ENCODE measurements at places on chromosomes 4 and X. TPM values are rescaled to one million over a fixed set of nuclear protein-coding genes. Genes with fewer than 3 reads are reported as not detected.

MAGEB17 gene
- not detected for total RNA-seq

DNA sequence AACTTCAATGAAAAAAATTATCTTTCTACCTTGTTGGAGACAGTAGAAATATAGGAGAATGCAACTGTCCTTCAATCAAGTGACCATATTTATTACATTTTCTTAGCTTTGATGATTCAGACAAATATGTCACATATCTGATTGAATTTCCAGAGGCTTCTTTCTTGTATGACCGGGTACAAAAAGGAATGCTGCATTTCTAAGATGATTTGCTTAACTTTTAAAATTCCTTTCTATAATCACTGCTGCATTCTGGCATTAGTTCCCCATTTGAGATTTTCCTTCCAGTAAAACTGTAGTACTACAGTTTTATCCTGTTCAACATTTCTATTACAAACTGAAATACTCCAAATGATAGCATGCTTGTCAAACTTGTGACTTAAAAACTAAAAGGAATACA lies 5.2 kb downstream of the MFSD8 start:
- no peak overlapping the region for H3K27ac ChIP-seq
- no peaks in the 10 kb centered on the region for H3K4me1 ChIP-seq
- no peak for DNase-seq
- no peaks in the 10 kb centered on the region for H3K27me3 ChIP-seq
- H3K4me3 ChIP-seq: no peak overlapping the region

GRCh38 chr4:76055016-76055415 lies 19.1 kb upstream of the CXCL11 start:
- no peaks in the 10 kb centered on the region for H3K4me1 ChIP-seq
- no peaks in the 10 kb centered on the region for H3K36me3 ChIP-seq
- DNase-seq: no peak
- H3K27ac ChIP-seq: no peak overlapping the region

GRCh38 chr4:67250131-67250896 lies 295.0 kb downstream of the CENPC start:
- no peaks in the 10 kb centered on the region for H3K36me3 ChIP-seq
- no peaks in the 10 kb centered on the region for H3K4me1 ChIP-seq
- H3K27ac ChIP-seq: no peak overlapping the region
- H3K4me3 ChIP-seq: no peak overlapping the region
- DNase-seq: no peak

GRCh38 chr4:156949373-156949814 lies 22.2 kb downstream of the PDGFC start:
- no peak overlapping the region for H3K27ac ChIP-seq
- no peaks in the 10 kb centered on the region for H3K36me3 ChIP-seq
- H3K4me3 ChIP-seq: no peak overlapping the region
- H3K4me1 ChIP-seq: no peaks in the 10 kb centered on the region
- DNase-seq: no peak
- H3K27me3 ChIP-seq: no peaks in the 10 kb centered on the region

DNA sequence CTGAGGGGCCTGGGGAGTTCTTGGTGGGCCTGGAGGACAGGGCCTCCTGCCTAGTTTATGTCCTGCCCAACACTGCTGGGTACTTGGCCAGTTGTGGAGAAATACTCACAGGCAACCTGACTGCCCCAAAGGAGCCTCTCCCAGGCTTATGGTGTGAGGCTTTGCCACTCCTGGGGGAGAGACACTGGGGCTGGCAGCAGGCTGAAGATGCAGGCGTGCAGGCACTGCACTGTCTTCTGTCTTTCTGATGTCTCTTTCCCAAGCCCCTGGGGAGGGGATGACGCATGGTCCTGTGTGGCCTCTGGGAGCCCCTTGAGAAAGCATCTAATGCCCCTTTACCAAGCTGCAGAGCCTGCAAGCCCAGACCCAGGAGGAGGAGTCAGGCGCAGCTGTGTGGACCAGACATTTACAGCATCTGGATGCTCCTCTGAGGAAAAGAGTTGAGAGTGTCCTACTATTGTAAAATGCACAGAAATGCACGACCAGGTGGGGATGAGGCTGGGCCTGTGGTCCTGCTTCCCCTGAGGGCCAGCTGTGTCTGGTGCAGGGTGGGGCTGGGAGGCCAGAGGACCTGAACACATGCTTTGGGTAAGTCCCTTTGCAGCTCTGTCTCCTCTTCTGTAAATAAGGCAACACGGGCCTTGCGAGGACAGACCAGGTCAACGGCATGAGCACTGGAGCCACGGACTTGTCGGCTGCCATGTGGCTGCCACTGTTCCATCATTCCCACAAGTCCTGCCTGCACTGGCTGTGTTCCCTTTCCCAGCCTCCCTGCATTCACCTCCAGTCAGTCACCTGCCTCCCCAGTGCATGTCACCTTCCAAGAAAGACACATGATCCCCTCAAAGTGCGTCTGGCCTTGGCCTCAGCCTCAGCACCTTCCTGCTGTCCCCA lies 8.4 kb downstream of the TMEM271 start:
- no peak for DNase-seq
- peaks cover 35% of the 10 kb centered on the region for H3K27me3 ChIP-seq
- no peak overlapping the region for H3K4me3 ChIP-seq
- H3K36me3 ChIP-seq: no peaks in the 10 kb centered on the region

GRCh38 chr4:14169460-14169859 lies 541.9 kb upstream of the BOD1L1 start:
- no peaks in the 10 kb centered on the region for H3K4me1 ChIP-seq
- DNase-seq: no peak
- no peak overlapping the region for H3K27ac ChIP-seq
- H3K36me3 ChIP-seq: no peaks in the 10 kb centered on the region

- DNase-seq: no peak
- no peak overlapping the region for H3K4me3 ChIP-seq
- no peak overlapping the region for H3K27ac ChIP-seq
- H3K36me3 ChIP-seq: no peaks in the 10 kb centered on the region
- H3K27me3 ChIP-seq: no peaks in the 10 kb centered on the region
Measured at GRCh38 chrX:135453381-135453780, 31.6 kb downstream of the SMIM10L2A start.
